ENCODE measurements at places on chromosomes 5 and 9.

GRCh38 chr9:123952641-123953495 is 22.9 kb upstream of the DENND1A start:
- no peak for DNase-seq

- DNase-seq, result no peak
Measured at GRCh38 chr5:14206028-14206725, 63.0 kb downstream of the TRIO start.

DNA sequence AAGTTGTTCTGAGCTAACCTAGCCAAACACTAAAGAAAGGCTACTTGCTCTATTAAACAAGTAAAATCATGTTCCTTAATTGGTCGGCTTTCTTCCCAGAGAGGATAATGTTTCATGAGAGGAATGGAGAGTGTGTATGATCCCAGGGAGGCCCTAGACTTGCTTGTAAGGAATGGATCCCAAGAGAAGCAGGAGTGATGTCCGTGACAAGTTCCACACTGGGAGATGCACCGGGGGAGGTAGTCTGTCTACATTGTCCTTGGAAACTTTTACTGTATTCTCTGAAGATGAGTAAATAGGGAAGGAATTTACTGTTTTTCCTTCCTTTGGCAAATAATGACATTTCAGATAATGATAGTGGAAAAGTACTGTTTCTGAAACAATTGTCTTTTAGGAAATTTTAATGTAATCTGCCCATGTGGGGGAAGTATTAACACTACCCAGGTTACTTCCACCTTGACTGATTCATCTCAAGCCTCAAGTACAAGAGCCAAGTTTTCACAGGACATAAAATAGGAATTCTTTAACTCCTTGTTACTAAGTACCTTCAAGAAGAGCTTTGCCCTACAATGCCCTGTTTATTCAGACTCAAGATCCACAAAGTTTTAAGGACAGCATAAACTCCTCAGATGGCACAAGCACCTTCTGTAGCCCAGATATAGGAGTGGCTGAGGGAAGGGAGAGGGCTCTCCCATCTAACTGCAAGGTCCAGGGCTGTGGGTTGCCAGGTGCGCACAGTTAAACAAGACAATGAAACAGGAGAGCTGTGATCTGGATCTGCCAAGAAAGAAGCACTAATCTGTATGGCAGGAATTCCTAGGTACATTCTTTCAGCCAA is 152.1 kb downstream of the GNA14 start:
- DNase-seq, result no peak

DNA sequence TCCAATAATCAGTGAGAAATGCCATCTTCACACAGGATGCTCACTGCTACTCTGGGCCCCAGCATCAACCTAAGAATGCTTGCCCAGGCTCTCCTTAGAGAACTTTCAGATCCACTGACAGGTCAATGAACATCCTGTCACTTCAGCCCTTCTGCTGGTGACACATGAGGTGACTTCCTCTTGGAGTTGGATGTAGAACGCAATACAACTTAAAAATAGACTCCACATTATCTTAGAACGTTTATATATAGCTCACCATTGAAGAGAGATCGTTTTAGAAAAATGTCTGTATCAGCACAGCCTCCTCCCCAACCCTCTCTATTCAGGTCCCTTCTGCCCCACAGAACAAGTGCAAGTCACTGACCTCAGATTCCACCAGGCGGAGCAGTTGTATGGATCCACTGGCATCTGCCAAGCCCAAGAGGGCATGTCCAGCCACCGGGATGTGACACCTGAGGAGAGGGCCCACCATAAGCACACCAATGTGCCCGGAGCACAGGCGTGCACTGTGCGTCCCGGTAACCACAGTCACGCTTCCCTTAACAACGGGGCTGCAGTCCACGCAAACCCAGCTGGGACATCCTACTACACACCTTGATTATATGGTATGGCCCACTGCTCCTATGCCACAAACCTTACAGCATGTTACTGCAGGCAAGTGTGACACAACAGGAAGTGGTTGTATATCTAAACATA is 2.9 kb downstream of the DPH7 start:
- DNase-seq, result no peak

- DNase-seq, result no peak
Measured at GRCh38 chr5:68547622-68548021, 332.1 kb downstream of the PIK3R1 start.

GRCh38 chr9:114583371-114584155 is 4.0 kb upstream of the ATP6V1G1 start:
- no peak for DNase-seq

- DNase-seq, result no peak
Measured at GRCh38 chr9:99054581-99054980, 50.3 kb upstream of the TGFBR1 start.

GRCh38 chr5:34053571-34054399 is 10.8 kb upstream of the C1QTNF3 start:
- no peak for DNase-seq

GRCh38 chr5:41418220-41419031 is 92.0 kb downstream of the PLCXD3 start:
- no peak for DNase-seq

DNA sequence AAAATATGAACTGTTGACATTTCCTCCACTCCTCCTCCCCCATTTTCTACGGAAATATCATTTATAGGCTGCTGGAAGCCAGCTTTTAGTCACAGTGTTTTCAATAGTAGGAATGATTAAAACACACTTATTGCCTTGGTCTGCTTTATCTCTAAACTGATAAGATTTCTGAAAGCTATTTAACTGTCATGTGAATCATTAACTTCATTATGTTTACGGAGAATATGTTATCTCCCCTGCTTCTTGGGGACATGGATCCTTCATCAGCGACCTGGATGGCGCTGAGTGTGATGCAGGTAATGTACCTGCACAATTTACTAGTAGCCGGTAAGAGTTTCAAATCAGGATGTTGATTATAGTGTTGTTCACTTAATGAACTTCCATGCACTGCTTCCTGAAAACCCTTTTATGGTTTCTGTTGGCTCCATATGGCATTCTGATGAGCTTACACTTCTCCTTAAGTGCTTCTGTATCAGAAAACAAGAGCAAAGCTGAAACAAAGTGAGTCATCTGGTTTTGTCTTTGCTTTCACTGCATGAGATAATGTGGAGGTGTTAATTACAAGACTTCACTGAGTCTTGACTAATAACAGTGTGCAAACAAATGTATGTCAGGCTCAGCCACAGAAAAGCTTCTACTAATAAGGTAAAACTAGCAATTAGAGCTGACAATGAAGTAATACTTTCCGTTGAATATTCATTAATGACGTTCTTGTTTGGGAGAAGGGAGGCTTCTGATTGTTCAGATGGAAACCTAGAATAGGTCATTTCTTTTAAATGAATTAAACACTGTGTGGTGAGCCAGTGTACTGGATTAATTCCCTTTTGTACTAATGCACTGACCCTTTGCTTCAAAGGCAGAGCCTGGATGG is 162.4 kb upstream of the ZNF608 start:
- DNase-seq, result no peak

DNA sequence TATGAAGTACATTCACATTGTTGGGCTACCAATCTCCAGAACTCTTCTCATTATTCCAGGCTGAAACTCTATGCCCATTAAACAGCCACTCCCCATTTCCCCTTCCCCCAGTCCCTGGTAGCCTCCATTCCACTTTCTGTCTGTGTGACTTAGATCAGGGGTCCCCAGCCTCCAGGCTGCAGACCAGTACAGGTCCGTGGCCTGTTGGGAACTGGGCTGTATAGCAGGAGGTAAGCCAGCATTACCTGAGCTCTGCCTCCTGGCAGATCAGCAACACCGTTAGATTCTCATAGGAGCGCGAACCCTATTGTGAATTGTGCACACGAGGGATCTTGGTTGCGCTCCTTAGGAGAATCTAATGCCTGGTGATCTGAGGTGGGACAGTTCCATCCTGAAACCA is 23.1 kb downstream of the ZNF618 start:
- no peak for DNase-seq

- no peak for DNase-seq
Measured at GRCh38 chr5:181246276-181247049, 2.8 kb upstream of the RACK1 start.

- no peak for DNase-seq
Measured at GRCh38 chr5:150583541-150584225, 56.8 kb upstream of the SYNPO start.

DNA sequence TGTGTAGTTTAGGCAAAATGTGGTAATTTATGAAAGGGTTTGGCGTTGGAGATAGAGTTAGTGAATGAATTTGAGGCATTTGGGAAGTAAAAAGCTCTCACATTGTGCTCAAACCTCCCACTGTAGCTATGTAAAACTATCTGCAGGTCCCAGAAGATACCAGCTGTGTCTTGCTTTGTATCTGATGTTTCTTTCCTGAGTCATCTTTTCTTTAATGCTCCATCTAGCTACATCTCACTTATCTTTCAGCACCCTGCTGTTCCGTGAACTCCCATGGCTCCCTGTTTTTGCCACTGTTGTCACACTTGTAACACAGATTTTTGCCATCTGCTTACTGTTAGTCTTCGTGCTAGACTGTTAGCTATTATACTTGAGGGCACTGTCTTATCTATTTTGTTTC is 253.1 kb downstream of the NPR3 start:
- no peak for DNase-seq

DNA sequence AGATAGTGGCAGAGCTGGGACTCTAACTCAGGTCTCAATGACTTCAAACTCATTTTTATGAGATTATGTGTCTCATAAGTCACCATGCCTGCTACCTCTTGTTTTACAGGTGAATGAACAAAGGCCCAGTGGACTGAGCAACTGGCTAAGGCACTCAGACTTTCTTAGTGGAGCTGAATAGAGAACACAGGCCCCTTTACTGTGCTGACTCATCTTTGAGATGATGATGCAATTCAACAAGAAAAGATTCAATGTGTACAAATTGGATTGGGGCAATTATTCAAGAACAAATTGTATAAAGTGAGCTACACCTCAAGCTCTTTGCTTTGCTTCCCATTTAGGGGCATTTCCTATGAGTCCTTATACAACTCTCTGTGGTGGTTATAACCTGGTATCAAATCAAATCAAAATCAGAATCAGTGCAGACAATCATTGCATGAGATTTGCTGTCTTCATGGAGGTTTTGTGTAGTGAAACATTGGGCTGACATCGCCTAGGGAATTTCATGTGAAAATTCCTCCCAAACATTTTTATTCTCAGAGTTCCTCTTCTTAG is 84.3 kb upstream of the PPP2R2B start:
- DNase-seq, result no peak

DNA sequence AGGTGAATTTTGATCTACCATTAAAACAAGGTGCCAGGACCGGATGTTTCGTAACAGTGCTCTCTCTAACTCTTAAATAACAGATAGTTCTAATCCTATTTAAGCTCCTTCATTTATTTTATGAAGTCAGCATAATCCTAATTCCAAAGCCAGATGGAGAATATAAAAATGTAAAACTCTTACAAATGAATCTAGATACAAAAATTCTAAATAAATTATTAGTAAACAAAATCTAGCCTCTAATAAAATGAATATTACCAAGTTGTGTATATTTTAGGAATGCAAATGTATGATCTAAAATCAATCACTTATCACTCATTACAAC is 32.4 kb upstream of the IL33 start:
- no peak for DNase-seq

- no peak for DNase-seq
Measured at GRCh38 chr9:27701587-27701986, 128.3 kb upstream of the C9orf72 start.

Measured in left renal pelvis (tissue), 4 donors.